NCI-H1048 (cell line): ENCODE measurements at places on chromosomes 12 and 14.

DNA sequence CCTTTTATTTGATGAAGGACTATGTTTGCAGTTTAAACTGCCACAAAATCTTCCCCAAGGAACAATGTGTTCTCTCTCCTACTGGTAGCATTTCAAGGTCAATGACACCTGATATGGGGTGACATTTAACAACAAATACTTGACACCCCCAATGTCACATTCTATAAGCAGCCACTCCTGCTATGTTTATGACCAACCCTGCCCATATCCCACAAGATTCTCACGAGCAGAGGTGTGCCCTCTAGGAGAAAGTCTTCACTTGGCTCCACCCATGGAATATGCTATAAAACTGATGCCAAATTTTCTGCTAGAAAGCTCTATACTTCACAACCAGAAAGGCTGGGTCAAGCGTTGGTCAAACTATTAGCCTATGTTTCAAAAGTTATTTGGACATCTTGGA, 105.6 kb upstream of the ARID2 start:
- DNase-seq, result no peak

DNA sequence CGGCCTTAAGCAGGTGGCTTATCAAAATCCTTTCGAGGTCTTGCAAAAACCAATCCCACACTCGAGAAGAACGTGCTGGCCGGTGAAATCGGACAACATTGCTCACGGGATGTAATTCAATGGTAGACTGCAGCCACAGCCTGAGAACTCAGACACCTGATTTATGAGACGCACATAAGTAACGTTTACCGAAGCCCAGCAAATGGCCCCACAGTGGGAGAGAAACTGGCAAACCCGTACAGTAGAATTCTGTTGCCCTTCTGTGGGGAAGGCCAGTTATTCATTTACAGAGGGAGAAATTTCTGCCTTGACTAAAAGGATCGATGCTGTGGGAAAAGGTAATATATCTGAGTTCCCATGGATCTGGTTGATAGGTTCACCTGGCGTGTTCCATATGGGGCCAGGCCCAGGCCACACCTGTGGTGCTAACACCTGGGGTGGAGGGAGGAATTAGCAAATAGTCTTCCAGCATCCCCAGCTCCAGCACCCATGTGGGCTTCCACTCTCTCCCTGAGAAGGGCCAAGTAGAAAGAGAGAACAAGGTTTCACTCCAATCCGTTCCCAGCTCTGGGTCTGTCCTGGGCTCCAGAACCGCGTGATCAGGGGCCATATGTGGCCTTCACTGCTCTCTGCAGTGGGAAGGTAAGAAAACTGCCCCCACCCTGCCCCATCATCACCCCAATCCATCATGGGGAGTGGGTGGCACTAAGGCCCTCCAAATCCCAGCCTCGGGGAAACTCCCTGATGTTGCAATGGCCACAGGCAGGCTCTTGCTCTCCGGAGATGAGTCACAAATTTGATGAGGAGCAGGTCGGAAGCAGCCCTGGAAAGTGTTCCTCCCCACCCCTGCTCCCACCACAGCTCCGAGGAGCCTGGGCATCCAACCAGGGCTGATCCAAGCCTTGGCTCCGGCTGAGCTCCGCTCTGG, 12.7 kb downstream of the BDKRB1 start:
- no peak for DNase-seq

DNA sequence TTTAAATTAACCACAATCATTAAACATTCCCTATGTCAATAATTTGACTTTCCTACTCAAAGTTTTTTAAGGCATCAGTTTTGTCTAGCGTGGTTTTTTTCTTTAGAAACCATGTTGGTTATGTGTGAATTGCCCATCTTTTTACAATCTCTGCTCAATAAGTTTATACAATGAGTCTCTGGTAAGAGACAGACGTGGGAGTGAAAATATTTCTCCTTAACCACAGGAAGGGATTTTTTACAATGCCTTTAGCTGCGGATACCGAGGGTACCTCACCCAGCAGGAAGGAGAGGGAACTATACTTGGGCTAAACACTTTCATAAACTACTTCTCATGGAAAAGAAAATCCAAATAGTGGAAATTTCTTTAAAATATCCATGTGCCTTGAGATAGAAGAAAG, 191.4 kb upstream of the BCL2L14 start:
- DNase-seq, result no peak

- DNase-seq, result no peak
Measured at GRCh38 chr12:56551070-56551469, 29.4 kb downstream of the RBMS2 start.

DNA sequence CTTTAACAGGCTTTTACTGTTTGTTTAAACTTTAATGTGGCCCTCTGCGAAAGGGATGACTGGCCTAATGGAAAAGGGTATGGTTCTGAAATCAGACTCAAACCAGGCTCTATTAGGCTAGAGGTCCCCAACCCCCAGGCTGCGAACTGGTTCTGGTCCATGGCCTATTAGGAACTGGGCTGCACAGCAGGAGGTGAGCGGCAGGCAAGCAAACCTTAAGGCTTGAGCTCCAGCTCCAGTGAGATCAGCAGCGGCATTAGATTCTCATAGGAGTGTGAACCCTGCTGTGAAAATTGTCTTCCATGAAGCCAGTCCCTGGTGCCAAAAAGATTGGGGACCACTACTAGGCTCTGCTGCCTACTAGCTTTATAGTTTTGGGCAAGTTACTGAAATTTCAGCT, 11.1 kb downstream of the GALNT4 start:
- DNase-seq, result no peak

DNA sequence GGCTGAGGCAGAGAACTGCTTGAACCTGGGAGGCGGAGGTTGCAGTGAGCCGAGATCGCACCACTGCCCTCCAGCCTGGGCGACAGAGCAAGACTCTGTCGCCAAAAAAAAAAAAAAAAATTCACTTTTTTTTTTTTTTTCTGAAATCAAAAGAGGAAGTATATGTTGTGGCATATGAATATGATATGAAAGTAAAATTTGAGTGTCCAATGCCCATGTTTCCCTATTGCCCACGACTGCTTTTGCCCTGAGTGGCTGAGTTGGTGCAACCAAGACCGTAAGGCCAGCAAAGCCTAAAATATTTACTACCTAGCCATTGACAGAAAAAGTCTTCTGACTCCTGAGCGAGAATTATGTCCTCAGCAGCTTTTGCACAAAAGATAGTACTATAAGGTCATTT, 101.7 kb upstream of the PARP11 start:
- DNase-seq, result no peak

DNA sequence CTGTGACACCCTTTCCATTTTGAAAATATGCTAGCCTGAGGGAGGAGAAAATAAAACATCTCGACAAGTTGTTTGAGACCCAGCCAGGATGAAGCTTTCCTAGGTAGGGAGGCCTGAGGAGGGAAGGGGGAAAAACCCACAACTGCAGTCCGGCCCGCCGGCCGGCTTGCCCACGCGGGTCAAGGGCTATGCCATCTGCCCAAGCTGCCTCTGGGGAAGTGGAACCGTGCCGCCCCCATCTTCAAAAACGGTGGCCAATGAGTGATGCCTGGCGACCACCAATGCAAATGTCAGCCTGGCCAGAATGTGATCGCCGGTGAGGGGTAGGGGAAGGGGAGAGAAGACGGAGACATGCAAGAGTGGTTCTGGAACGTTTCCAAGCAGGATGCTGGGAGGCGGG, 263.5 kb upstream of the ALG10B start:
- DNase-seq, result no peak

DNA sequence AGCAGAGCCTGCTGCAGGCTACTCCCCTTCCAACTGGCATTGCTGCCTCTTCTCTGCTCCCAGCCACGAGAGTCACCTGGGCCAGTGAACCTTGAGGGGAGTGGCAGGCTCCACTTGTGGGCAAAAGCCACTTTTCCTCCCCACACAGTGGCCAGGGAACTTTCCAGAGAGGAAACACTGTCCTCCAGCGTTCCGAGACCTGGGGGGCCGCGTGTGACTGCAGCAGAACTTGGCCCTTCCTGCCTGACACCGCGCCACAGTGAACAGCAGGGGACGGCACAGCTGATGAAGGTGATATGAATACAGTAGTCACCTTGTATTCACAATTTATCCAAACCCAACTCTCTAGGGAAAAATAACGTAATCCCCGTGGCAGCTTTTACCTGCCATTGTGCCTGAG, 114.9 kb downstream of the PIWIL1 start:
- DNase-seq, result no peak

DNA sequence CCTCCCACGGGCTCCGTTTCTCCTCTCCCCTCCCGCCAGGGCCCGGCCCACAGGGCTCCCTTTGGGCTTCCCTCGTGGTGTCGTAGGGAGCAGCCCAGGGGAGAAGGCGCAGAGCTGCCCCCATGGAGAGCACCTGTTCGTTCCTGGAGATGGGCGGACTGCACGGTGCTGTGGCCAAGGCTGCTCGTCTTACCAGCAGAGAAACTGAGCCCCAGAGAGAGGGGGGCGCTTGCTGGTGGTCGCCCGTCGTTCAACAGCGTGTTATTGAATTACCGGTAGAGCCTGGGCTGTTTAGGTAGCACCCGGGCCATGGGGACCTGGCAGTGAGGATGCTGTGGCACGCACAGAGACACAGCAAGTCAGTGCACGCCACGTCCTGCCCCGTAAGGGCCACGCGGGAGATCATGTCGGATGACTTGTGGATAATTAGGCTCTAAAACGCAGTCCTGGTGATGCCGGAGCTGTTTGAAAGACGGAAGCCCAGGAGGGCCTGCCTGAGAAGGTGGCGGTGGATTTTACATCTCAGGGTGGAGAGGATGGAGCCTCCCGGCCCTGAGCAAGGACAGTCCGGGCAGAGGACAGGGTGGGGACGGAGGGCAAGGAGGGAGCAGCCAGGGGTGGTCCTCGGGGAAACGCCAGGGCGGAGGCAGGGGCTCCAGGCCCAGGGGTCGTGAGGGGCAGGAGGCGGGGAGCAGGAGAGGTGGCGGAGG, 134.4 kb downstream of the ADGRD1 start:
- no peak for DNase-seq

DNA sequence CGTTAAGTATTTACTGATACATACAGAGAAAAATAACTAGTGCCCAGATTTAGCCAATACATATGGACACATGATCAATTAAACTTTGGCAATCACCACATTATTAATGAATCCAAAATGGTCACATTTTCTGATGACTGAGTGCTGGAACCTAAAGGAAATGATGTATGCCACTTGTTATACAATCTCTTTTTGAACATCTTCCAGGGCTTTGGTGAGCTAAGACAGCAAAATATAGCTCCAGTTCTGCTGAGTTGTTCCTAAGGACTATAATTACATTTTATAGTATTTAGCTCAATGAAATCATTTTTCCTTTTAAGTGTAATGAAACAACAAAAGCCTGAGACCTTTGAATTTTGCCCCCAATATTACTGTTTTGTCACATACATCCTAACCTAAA, 329.1 kb upstream of the ATP2B1 start:
- no peak for DNase-seq

- DNase-seq, result no peak
Measured at GRCh38 chr14:91511043-91511383, 903 bp upstream of the PPP4R3A start.

GRCh38 chr14:21974741-21975140, 301.1 kb upstream of the OR4E1 start:
- no peak for DNase-seq

GRCh38 chr12:114448618-114448933, 42.6 kb upstream of the TBX5 start:
- no peak for DNase-seq

DNA sequence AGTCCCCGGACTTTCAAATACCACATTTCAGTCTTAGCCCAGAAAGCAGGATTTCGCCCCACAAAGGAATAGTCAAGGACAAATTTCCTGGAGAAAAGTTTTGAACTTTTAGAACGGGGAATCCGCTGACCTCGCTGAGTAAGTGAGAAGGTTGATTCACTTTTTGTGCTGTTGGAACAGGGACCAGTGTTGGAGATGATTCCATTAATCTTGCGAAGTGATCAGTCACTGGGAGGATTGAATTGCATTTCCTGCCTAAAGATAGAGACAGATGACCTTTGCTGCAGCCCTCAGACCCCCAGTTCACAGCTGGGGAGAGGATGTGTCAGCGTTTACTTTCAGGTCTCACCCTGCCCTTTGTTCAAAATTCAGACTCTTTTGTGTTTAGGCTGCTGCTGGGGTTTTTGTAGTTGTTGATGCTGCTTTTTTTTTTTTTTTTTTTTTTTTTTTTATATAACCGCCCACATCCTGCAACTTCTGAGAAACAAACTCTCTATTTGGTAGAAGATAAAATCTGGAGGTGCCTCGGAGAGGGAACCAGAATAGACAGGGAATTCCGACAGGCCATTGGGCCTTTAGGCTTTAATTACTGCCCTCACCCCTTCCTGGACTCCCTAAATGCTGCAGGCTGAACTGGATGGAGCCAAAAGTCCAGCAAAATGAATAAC, 9.8 kb upstream of the KDM2B start:
- no peak for DNase-seq

GRCh38 chr12:68392376-68392775, 60.2 kb upstream of the MDM1 start:
- DNase-seq, result no peak

DNA sequence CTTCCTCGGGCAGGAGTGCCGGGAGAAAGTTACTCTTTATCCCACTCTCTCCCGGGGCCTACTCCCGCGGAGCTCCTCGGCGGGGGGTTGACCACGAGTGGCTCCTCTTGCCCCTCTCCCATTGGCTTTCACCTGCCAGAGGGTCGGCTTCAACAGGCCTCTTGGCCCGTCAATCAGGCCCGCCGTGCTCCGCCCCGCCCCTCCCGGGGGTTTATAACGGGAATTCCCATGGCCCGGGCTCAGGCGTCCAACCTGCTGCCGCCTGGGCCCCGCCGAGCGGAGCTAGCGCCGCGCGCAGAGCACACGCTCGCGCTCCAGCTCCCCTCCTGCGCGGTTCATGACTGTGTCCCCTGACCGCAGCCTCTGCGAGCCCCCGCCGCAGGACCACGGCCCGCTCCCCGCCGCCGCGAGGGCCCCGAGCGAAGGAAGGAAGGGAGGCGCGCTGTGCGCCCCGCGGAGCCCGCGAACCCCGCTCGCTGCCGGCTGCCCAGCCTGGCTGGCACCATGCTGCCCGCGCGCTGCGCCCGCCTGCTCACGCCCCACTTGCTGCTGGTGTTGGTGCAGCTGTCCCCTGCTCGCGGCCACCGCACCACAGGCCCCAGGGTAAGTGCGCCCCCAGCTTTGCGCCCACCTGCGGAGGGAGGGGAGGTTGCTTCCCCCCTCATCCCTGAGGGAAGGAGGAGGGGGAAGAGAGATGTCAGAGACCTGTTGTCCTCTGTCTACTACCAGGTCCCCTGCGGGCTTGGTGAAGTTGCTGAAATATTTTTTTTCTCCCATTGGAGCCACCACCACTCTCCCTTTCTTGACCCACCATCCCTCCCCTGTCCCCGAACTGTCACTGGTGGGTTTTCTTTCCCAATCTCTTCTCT, at the start of gene SMOC1:
Gene SMOC1, plus strand, starts transcription at position 242 of the 869 bp plus-strand sequence. Its CDS starts 263 bp downstream, at position 505.
- no peak for DNase-seq

DNA sequence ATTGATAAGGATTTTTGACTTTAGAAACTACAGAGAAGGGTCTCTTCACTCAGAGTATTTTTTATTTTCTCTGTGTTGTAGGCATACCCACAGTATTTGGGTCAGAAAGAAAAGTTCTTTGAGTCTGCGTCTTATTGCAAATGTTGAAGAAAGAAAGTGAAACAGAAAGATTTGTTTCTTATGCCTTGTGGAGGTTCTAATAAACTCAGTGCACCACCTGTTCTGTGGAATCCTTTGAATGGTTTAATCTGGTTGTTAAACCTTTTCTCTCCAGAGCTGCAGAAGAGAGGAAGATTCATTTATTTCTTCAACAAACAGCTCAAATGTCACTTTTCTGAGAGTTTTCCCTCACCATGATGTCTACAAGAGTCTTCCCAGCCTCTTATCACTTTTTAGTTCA, 146.6 kb upstream of the PLEKHG7 start:
- no peak for DNase-seq

- peak; percentile 37 for DNase-seq
Measured at GRCh38 chr14:82724316-82724715, 1190.7 kb upstream of the SEL1L start.

GRCh38 chr12:63093711-63094110, 57.3 kb downstream of the AVPR1A start:
- no peak for DNase-seq
